ENCODE measurements at places on chromosomes 12 and 14.

- peak; percentile 29 for DNase-seq
Observed at GRCh38 chr12:4621511-4621910, 27.3 kb downstream of the AKAP3 start.

DNA sequence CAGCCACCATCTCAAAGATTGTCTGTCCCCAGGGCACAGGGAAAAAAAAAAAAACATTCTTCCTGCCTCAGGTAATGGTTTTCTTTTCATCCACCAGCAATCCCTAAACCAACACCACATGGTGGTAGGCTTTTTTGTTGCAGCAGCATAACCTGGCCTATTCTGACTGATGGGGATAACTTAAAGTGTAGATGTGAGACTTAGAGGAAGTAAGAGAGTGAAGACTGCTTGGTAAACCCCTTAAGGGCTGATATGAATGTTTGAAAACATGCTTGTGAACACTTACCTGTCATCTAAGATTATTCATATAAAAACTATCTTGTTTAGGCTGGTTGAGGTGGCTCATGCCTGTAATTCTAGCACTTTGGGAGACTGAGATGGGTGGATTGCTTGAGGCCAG lies 130.2 kb upstream of the RAP1B start:
- DNase-seq, result no peak

DNA sequence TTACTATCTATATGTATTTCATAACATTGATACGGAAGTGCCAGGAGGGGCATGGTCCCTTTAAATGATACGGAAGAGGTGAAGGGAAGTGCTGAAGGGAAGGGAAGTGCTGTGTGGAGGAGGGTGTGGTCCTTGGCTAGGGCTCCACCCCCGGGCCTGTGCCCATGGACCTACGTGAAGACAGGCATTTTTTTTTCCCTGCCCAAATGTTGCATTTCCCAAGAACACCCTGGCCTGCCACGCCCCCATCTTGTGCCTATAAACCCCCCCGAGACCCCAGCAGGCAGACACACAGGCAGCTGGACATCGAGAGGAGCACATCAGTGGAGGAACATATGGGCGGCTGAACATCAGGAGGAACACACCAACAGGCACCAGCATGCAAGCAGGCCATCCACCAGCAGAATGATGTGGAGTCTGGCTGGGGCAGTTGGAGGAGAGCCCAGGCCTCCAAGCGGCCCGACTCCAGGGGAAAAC lies 134.1 kb downstream of the SLC41A2 start:
- DNase-seq, result peak; percentile 44

DNA sequence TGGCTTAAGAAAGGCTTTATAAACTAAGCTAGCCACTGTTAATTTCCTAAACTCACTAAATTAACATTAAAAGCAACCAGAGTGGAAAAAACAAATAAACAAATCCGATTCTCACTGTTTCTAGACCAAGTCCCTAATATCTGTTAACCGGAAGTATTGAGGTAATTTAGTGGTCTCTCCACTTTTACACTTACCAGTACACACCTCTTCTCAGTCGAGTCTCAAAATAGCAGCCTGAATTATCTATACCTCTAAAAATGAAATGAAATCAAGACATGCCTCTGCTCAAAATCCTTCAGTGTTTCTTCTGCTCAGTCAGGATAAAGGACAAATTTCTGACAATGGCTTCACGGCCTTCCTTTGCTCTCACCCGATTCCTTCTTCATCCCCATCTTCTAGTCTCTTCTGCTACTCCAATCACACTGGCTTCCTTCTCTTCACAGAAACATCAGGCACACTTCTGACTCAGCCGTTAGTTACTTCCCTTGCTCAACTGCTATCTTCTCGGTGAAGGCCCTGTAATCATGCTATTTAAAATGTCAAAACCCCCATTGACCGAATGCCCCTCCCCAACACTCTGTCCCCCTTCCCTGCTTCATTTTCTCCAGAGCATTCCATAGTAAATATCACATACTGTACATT lies 161.3 kb downstream of the KITLG start:
- no peak for DNase-seq

GRCh38 chr12:68850390-68850789 lies 42.4 kb downstream of the MDM2 start:
- no peak for DNase-seq

GRCh38 chr12:61781021-61781581 lies 479.1 kb upstream of the USP15 start:
- DNase-seq, result no peak

GRCh38 chr12:3289702-3290101 lies 201.3 kb upstream of the PRMT8 start:
- no peak for DNase-seq

Measured in suppressor macrophage treated with lipopolysaccharide for 1 hour (primary cell).